ENCODE measurements at places on chromosomes 5 and 9.

DNA sequence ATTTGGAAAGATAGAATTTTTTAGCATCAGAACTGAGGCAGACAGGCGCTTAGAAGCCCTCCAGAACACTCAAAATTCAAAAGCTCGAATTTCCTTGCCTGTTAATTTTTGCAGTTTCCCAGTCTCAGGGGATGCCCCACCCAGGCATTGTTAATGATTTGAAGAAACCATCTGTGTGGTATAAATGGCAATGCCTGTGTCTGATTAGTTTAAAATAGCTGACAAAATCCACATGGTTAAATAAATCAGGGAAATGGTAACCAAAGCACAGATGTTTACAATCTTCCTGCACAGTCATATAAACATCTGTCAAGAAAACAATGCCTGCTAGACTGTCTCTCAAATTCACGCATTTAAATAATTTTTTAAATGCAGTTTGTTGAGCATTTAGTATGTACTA lies 185.2 kb upstream of the RGMB start:
- no peak for DNase-seq

DNA sequence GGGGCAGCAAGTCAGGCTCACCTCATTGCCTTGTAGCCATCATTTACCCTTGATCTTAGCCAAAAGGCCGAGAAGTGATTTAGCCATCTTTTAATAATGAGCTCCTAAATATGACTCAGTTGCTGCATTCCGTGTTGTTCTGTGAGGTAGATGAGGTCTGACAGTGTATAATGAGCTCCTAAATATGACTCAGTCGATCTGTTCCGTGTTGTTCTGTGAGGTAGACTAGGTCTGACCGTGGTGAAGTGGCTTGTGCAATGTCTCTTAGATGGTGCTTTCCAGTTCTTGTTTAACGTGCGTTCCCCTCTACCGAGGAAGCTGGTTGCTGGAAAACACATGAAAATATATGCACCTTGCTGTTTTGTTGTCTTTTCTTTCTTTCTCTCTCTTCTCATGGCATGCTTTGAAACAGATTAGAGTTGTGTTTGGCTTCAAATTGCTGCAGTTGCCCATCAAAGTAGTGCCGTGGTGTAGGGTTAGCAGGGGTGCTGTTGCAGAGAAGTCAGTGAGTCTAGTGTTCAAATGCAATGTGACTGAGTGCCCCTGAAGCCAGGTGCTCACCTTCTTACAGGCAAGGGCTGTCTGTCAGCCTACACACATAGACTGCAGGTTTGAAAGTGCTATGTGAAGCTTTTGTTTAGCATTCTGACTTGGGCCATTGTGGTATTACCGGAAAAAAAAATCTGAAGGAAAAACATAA lies 118.6 kb downstream of the KDM4C start:
- no peak for DNase-seq

DNA sequence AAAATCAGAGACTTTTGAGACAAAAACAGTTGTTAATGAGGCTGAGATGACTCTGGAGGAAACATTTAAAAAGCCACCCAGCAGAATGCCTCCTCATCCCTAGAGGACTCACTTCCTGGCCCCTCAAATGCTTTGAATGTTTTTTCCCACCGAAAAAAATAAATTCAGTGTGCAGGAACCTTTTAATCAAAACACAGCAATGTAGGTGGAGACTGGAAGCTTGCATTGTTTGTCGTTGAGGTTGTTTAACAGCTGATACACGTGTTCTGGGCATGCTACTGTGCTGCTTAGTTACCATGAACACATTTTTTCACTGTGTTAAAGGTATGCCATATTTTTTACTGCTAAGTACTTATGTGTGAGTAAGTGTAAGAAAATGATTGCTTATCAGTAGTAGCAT lies 65.7 kb upstream of the ADCY2 start:
- DNase-seq, result no peak

- DNase-seq, result no peak
Measured at GRCh38 chr9:136511670-136512592, 29.1 kb upstream of the SEC16A start.

- DNase-seq, result peak; percentile 39
Measured at GRCh38 chr5:135032999-135033861, 798 bp downstream of the PITX1 start.

DNA sequence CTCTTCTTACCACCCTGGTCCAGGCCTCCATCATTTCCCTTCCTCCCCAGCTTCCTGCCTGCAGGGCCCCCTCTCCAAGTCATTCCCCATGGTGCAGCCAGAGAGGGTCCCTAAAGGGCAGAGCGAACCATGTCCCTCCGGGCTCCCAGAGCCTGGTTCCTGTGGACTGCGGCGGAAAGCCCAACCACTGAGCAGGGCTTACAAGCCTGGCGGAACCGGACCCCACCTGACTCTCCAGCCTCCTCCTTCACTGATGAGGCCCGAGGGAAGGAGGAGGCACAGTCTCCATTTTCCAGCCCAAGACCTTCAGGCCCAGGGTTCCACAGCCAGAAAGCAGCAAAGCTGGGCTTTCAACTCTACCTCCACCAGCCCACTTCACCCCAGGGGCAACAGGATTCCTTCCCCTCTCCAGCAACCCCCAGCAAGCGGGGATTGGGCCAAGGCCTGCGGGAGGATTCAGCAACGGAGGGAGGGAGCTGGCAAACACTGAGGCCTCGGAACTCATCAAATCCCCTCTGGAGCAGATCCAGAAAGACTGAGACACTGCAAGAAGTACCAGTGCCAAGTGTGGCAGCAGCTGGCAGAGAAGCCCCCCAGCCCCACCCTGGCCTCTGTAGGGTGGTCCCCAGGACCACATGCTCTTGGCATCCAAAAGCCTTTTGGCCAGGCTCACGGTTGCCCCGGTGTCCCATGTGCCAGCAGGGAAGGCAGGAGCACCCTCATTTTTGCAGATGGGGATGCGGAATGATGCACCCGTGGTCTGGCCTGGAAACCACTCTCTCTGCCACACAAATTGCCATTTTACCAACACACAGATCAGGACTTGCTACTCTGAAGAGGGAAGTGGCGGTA lies 3.1 kb downstream of the FAM163B start:
- DNase-seq, result no peak

- DNase-seq, result no peak
Measured at GRCh38 chr9:14413812-14414211, 99.9 kb upstream of the NFIB start.
